ENCODE measurements at places on chromosomes 12 and 14.

GRCh38 chr12:88932457-88932856 is 352.2 kb upstream of the KITLG start:
- DNase-seq: no peak

- no peak for DNase-seq
Measured at GRCh38 chr12:94650143-94651056, at the start of gene TMCC3. Gene TMCC3, minus strand, starts transcription at chr12:94650557. Its CDS starts 127 bp downstream, at chr12:94650430.

GRCh38 chr12:532908-533565 is 73.3 kb downstream of the B4GALNT3 start:
- no peak for DNase-seq

- no peak for DNase-seq
Measured at GRCh38 chr12:67701121-67701520, 52.6 kb downstream of the DYRK2 start.

DNA sequence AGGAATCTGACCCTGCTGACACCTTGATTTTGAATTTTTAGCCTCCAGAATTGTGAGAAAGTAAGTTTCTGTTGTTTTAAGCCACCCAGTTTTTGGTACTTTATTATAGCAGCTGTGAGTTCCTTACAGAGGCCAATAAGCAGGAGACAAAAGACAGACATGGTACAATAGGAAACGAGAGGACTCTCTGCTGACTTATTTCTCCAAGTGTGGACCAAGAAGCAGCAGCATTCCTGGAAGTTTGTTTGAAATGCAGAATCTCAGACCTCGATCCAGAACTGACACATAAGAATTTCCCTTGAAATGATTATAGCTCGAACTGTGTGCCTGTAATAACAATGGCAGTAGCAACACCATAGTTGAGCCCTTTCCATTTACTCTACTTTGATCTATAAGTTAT is 31.9 kb upstream of the LUM start:
- no peak for DNase-seq

DNA sequence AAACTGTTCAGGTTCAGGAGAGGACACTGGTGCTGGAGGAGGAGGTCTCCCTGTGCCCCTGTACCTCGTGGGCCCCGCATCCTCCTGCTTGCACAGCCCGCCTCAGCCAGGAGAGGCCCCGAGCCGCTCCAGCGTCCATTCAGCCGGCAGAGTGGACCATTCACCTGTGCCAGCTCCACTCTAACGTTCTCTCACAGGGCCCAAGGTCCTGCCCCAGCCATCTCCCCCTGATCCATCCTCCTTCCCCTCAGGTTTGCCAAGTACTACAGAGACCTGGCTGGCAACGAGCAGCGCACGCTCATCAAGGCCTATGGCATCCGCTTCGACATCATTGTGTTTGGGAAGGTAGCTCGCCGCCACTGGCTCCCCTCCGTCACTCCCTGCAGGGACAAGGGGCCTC is 22.2 kb downstream of the P2RX4 start:
- no peak for DNase-seq

DNA sequence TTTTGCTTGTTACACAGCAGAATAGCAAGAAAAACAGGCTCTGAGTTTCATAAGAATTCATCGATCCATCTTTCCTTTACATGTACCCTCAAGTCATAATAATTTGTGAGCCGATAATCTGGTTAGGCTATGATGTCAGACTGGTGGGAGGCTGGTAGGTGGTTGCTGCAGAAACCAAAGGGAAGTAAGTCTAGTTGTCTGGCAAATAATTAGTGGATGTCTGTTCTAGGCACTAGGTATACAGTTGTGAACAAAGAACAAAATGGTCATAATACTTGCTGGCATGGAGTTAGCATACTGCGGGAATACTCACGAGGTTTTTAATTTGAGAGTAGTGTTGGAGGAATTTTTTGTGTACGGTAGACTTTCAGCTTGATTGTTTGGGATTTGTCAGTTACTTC is 8.8 kb downstream of the SUSD6 start:
- DNase-seq: no peak

DNA sequence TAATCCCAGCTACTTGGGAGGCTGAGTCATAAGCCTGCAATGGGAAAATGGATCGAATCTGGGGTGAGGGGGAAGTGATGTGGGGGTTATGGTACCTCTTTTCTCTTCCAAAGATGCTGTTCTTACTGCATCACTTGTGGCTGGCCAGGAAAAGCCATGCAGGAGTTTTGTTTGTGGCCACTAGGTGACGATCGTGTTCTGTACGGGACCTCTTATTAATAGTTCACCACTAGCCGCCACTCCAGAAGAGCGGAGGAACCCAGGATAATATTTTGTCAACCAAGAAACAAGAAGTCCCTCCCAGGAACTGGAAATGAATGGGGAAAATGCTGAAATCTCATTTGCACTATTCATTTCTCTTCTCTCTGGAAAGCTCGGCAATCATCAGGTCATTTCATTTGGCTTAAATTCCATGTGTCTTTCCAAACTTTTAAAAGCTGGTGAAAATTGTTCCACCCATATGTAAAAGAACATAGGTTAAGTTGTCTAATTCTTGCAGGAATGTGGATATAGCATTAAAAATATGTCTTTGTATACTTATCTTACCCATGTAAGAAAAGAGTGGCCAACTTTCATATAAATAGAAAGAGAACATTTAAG is 8.9 kb downstream of the GPR65 start:
- peak; percentile 59 for DNase-seq

DNA sequence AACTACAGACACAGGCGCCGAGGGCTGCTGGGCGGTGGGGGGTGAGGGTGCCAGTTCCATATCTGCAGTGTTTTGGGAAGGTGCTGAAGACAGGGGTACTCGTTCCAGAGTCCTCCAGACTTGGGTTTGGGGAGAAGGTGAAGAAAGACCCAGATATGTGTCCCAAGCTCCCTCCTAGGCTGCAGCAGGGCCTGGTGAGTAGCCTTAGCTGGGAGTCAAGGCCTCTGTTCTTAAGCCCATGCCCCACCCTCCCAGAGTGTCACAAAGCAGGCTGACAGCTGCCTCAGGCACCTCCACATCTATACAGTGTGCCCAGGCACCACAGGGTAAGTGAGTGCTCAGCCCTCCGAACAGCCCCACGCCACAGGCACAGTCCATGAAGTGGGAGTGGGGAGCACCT is 4.3 kb downstream of the NCKAP5L start:
- no peak for DNase-seq

GRCh38 chr12:126858560-126858959 is 1408.4 kb upstream of the TMEM132C start:
- no peak for DNase-seq

GRCh38 chr12:89309815-89310214 is 42.5 kb downstream of the DUSP6 start:
- no peak for DNase-seq

- no peak for DNase-seq
Measured at GRCh38 chr12:6171409-6172015, 28.7 kb upstream of the CD9 start.

GRCh38 chr12:67425394-67425793 is 156.2 kb downstream of the CAND1 start:
- no peak for DNase-seq

- no peak for DNase-seq
Measured at GRCh38 chr14:69692594-69692993, 74.3 kb upstream of the SRSF5 start.

GRCh38 chr12:68368327-68368726 is 36.2 kb upstream of the MDM1 start:
- no peak for DNase-seq

DNA sequence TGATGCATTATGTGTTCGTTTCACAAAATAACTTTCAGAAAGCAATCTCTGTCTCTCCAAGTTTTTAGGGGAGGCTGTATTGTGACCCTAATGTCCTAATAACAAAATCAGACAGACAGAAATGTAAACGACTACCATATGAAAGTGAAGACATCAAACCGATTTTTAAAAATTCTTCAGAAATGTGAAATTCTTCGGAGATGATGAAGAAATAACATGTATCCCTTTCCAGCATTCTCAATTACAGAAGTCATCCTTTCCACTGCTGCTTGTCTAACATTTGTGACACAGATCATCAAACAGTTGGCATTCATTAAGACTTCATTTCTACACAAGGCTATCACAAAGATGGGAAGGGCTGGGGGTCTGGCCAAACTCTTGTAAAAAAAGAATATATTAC is 41.0 kb downstream of the DMAC2L start:
- DNase-seq: no peak

Data from CD4-positive, alpha-beta T cell treated with Interleukin-15 for 4 hours (primary cell).